ENCODE measurements at places on chromosomes 5 and 9.

- DNase-seq = no peak
Measured at GRCh38 chr5:125140855-125141254, 394.4 kb upstream of the ZNF608 start.

- DNase-seq = no peak
Measured at GRCh38 chr9:24385077-24385476, 160.6 kb downstream of the IZUMO3 start.

- no peak for DNase-seq
Measured at GRCh38 chr5:172905346-172906140, 53.7 kb upstream of the RPL26L1 start.

DNA sequence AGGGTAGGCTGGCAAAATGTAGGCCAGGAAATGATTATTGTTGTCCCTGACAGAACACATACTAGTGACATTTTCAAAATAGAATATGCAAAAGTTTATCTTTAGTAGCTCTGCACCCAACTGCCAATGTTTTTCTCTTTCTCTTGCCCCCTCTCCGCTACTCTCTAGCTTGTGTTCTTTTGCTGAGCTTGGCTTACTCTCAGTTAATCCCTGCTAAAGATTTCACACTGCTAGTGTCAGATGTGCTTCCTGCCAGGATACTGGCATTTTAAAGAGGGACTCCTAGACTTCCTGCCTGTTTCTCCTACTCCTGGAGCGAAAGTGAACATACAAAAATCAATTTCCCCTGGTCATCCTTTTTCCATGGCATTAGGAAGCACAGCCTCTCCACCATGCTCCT lies 260.5 kb downstream of the ARRDC3 start:
- no peak for DNase-seq

DNA sequence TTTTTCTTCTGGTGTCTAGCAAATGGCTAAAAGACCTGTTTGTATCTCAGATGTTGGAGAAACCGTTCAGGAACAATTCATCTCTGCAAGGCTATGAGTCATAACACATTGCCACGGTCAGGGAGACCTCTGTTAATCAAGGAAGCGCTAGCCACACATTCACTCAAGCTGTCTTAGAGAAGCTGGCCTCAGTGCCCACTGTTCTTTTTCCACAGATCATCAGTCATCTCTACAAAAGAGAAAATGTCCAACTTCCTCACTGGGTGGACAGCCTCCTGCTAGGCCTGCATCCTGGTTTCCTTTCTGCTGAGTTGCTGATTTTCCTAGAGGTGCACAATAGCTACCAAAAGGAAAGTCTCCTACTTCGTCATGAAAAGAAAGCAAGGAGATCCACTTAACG lies 360.5 kb downstream of the BNC2 start:
- no peak for DNase-seq

DNA sequence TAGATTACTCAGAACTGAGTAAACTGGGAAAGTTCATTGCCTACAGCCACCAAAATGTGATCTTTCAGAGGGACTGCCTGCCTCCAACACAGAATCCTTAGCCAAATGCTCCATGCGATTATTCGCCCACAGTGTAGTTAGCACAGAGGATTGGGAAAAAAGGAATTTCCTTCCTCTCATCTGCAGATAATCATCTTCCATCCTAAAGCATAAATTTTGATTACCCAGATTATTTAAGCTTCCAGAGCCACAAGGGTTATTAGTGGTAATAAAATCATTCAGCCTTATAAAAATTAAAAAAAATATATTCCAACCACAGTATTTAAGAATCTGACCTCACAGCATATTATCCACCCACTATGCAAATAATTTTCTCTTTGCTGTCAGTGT lies 285.3 kb upstream of the GRAMD2B start:
- DNase-seq = no peak

DNA sequence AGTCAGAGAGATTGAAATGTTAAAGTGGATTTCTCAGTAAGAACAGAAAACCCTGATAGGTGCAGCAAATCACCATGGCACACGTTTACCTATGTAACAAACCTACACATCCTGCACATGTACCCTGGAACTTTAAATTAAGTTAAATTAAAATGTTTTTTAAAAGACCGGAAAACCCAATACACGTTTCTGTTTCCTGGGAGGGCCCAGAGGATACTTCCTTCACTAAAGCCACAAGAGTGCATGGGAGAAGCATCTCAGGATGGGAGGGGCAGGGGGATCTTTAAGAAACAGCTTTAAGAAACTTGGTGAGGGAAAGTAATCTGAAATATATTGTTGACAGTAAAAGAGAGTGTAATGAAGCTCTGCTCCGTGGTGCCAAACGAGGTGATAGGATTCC lies 164.7 kb upstream of the PTGER4 start:
- no peak for DNase-seq

DNA sequence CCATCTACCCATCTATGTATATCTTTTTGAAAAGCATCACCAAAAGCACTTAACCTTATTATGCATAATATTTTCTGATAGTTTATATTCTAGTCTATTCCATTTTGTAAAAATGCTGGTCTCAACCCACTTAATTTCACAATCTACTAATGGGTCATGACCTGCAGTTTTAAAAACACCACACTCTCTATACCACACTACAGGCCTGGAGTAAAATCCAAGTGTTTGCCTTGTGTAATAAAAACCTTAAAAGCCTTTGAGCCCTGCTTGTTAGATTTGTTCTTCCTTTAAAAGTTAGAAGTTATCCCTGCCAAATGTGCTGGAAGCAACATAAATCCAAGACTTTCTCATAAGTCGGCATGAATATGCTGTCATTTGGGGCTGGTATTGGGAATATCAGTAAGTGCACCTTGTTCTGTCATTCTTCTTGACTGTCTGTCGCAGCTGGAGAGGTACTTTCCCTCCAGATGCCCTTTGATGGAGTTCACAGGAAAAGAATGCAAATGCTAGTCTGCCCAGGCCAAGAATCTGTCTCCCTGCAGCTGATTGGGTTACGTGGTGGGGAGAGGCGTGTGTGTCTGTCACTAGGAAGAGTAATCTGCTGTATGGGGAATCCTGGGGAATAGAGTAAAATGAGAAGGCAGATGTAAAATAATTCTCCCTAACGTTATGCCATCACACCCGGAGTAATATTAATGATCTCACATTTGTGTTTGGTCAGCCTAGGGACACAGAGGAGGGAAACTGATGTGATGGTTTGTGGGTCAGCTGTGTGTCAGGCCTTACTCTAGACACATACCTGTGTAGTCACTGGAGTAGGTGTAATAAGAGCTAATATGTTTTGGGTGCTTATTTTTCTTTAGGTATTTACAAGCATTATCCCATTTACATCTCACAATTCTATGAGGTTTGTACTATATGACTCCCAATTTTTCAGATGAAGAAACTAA lies 79.4 kb downstream of the ZNF366 start:
- DNase-seq = no peak

DNA sequence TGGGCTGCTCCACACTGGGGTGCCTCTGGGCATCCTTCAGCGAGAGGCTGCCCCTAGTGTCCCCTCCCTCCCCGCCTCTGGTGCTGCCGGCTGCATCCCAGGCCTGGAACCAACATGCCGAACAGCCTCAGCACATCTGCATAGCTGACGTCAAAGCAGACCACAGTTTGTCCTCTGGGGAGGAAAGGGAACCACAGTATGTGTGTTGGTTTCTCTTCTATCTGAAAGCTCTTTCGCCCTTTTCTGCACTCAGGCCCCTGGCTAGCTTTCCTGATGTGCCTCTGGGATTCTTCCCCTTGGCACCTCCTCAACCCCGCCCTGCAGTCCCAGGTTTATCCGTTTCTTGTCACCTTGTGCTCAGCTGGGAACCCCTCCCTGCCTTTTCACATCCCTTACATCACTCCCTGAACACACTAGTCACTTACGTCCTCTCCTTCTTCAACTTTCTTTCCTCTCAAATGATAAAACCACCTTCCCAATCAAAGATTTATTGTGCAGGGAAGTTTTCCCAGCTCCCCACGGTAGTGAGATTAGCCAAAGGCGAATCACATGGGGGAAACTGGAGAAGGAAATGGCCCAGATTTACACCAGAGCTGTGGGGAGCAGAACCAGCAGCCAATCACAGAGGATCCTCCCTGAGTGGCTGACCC lies 35.5 kb upstream of the B4GALT1 start:
- peak; percentile 17 for DNase-seq

DNA sequence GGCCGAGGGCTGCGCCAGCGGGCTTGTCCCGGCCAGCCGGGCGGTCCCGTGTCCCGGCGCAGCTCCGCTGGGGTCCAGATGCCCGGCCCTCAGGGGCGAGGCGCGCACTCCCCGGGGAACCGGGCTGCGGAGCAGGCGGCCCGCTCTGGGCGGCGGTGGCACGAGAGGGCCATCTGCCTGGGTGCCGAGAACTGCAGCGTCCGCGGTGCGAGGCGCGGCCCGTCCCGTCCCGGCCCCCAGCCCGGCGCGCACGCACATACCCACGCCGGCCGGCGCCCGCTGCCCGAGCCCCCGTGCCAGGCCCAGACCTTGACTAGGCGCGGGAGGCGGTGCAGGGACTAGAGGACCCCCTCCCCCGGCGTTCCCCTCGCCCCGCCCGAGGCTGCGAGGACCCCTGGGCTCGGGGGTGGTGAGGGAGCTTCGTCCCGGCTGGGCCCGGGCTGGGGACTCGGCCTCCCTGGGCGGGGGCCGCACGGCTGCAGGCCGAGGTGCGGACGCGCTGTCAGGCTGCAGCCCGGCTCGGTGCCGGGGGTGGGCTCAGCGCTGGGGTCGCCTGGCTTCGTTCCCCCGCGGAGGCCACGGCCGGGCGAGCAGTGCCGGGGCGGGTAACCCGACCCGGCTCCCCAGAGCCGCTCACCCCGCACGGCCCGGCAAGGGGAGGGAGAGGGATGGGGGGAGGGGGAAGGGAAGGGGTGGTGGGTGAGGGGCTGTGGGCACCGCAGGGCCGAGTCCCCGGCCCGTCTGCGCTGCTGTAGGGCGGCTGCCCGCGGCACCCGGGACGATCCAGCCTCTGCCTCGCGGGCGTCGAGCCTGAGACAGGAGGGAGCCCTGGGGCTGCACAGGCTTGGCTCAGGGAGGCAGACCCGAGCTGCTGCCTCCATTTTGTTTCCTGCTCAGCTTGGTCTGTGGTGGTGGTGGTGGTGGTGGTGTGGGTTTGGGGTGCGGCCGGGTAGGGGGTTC lies 1.2 kb upstream of the NSD1 start:
- no peak for DNase-seq

DNA sequence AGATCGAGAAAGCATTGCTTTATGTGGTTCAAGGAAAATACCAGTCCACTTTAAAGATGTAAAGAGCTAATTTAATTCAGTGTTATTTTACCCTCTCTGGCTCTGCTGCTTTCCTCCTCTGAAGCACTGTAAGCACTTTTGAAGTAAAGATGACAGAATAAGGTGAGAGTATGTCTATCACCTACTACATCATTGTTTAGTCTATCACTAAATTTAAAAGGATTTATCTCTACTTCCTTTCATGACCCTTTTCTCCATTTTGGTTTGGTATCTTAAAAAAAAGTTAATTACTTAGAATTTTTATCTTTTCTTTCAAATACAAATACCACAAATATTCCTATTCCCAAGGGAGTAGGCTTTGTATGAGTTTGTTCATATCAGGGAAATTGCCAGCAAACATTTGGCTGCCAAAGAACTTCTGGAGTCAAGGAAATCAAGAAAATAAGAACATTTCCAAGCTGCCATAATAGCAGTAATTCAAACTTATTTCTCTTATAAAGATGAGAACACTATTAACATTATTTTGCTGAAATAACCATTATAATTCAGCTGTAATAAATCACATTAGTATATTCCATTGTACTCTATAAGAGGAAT lies 77.8 kb downstream of the SLC38A9 start:
- no peak for DNase-seq

GRCh38 chr5:125410537-125411070 lies 664.2 kb upstream of the ZNF608 start:
- DNase-seq = no peak

DNA sequence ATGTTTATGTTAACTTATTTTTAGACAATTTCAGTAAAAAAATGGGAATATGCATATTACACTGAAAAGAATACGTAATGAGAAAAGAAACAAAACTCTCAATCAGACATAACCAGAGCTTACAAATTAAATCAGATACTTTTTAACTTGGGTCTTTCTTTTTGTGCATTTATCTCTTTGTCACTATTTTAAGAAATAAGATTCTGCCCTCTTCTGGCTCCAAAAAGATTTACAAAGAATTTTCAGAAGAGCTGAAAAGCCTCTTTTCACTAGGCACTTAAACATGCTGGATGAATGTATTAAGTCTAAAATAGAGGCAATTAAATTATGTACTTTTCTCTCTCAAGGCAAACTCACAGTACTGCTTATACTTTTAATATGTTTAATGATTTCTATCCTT lies 55.5 kb downstream of the CEP120 start:
- DNase-seq = no peak

DNA sequence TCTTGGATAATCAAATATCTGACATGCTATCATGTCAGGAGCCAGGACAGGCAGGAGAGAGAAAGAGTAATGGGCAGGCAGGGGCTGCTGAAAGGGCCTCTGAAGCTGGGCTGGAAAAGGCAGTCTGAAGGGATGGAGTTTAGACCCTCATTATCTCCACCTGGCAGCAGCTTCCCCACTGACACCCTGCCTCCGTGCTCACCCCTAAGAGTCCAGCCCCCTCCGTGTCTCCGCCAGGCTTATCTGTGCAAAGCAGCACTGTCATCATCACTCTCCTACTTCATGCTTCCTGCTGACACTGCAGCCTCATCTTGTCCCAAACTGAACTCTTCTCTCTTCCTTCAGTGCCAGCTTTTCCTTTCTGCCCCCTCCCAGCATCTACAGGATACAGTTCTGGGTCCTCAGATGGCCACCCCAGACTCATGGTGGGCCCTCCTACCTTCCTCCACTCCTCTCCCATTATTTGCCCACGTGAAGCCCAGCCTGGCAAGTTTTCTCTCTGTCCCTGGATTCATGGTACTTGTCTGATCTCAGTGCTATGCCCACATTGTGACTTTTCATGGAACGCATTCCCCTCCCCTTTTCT lies 70.9 kb upstream of the KLF9 start:
- DNase-seq = peak; percentile 39

- no peak for DNase-seq
Measured at GRCh38 chr5:170590566-170590965, 86.7 kb downstream of the KCNIP1 start.

- DNase-seq = no peak
Measured at GRCh38 chr9:120895951-120896350, 19.0 kb upstream of the PHF19 start.

- no peak for DNase-seq
Measured at GRCh38 chr5:51488803-51489642, 105.8 kb downstream of the ISL1 start.

GRCh38 chr5:134649163-134649835 lies 714 bp downstream of the SEC24A start:
- peak; percentile 10 for DNase-seq

DNA sequence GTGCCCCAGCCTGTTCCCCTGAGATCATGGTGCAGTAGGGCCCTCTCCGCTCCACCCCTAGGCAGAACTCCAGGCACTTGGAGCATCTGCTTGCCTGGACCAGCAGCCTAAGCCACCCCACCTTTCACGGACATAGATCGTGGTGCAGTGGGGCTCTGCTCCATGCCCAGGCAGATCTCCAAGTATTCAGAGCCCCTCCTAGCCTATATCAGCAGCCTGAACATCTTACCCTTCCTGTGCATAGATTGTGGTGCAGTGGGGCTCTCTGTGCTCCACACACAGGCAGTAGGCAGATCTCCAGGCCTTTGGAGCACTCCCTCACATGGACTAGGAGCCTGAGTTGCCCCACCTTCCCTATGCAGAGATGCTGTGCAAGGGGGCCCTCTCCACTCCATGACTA lies 103.0 kb downstream of the GLIS3 start:
- no peak for DNase-seq

- no peak for DNase-seq
Measured at GRCh38 chr9:32915802-32916201, 85.6 kb downstream of the APTX start.

- no peak for DNase-seq
Measured at GRCh38 chr5:135318037-135318436, 81.0 kb downstream of the MACROH2A1 start.

GRCh38 chr5:120690621-120691407 lies 226.7 kb downstream of the PRR16 start:
- DNase-seq = no peak
